ENCODE measurements at places on chromosomes 5 and 9.

DNA sequence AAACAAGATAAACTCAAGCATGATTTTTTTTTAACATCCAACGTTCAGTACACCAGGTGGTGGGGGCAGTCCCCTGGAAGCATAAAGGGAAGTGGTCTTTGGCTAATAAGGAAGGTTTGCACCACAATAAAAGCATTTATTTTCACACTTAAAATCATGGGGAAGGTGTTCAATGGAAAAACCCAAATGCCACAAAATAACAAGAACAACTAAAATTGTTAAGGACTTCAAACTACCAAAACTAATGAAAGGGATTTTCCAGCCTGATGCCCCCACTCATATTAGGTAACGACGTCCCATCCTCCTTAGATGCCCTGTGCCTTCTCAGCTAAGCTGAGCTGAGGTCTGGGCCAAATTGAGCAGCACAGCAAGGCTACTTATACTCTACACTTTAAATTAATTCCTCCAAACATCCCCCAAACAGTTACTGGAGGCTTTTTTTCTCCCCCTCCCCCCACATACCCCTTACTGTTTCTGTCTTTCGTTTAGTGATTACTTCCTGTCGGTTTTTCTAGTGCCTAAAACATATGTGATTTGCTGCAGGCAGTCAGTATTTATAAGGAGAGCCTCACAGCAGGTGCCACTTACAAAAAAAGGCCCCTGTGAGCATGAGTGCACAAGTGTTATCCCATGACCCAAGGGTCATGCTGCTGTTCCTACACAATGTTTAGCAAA is 259.7 kb upstream of the ZNF608 start:
- no peak for DNase-seq

- DNase-seq: no peak
Measured at GRCh38 chr9:5452286-5452609, 1.9 kb downstream of the CD274 start.

DNA sequence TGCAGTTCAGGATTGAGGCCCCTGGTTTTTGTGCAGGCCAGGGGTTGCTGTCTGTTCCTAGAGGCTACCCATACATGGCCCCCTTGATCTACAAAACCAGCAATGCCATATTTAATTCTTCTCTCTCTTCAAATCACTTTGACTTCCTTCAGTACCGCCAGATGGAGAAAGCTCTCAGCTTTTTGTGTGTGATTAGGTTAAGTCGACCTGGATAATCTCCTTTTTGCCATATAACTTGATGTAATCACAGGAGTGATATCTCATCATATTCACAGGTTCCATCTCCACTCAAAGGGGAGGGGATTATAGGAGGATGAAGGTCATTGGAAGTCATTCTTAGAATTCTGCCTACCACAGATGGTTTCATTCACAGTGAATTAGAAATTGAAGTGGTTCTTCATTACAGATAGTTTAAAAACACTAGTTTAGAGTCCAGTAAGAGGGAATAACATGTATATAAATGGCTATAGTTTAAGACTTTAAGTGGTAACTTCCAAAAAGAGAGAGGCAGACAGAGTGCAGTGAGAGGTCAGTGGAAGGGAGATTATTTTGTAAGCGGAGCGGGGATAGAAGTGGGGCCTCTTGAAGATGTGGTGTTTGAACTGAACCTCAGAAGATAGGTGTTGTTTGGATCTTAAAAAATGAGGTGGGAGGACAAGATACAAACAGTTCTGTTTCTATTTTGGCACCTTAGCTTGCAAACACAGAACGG is 85.9 kb downstream of the GALNT10 start:
- no peak for DNase-seq

DNA sequence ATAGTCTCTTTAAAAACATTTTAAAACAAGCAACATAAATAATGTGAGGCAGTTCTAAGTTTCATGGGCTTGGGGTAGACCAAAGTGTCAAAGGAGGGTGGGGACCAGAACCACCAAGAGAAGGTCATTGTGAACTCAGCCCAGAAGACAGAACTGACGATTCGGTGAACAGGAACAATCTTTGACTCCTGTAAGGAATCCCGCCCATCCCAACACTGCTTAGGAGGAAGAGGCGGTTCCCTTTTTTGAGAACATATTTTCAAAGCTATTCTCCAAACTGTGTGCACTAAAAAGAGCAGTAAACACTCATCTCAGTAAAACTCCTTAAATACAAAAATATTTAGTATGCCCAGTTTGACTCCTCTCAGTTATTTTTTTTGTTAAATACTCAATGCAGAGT is 176.5 kb upstream of the TLE4 start:
- DNase-seq: no peak

DNA sequence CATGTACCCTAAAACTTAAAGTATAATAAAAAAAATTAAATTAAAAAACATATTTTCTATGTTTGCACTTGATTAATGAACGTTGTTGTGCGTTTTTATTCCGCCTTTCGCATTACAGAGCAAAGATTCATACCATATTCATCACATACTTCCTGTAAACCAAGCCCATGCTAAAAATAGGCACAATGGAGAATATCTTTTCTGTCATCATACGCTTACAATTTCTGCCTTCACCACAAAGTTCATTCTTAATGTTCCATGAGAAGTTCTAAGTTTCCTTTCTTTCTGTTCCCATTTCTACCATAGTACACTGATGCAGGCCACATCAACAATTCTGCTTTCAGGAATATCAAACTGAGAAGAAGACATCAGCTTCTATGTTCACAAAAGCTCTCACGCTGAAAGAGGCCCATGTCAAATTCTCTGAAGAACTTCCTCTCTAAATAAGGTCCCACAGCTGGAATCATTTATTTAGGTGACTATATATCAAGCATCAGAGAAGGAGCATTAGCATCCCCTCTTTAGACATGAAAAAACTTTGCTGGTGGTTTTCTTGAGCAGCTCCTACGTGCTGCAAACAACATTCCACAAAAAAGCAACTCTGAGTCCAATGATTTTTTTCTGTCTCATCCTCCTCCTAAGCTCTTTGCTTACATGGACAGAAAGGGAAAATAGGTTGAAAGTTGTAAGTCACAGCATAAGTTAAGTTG is 456.4 kb downstream of the CDH10 start:
- DNase-seq: no peak

- peak; percentile 76 for DNase-seq
Measured at GRCh38 chr9:38687389-38687842, 32.5 kb downstream of the FAM240B start.

GRCh38 chr5:37847978-37848425 is 8.2 kb upstream of the GDNF start:
- DNase-seq: no peak

DNA sequence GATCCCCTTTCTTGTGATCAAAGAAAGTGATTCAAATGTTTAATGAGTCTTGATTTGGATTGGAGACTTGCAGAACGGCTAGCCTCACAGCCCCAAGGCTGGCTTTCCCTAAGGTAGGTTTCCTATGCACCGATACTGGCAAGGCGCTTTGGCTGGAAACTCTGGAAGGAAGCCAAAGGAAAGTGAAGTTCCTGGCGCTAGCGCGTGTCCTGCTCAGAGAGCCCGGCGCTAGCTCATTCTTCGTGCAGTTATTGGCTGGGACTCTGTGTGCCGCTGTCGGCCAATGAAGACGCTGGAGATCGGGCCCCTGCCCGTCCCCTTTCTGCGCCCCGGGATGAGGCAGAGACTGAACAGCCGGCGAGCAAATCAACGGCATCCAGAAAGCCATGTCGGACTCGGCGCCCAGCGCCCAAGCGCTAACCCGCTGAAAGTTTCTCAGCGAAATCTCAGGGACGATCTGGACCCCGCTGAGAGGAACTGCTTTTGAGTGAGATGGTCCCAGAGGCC is at the start of gene PCDHGC3:
PCDHGC3 (plus strand) TSS at position 342 of the 507 bp plus-strand sequence; CDS start at position 493, 151 bp downstream.
- peak; percentile 94 for DNase-seq

- DNase-seq: no peak
Measured at GRCh38 chr5:137488516-137488915, 10.6 kb downstream of the SPOCK1 start.

DNA sequence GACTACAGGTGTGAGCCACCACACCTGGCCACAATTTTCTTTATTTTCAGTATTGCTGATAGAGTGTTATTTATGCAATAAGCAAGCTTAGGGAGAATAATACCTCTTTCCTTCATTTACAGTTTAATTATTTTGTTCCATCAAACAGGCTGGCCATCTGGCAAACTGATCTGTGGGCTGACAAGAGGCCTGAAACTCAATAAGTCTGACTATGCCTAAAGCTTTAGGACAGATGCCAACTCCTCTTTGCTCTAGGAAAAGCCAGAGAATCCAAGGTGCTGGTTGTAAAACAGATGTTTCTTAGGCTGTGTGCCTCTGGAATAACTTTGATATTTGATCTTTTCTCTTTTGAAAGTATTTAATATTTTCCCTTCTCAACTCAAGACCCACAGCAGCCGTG is 98.4 kb downstream of the TARS1 start:
- no peak for DNase-seq

DNA sequence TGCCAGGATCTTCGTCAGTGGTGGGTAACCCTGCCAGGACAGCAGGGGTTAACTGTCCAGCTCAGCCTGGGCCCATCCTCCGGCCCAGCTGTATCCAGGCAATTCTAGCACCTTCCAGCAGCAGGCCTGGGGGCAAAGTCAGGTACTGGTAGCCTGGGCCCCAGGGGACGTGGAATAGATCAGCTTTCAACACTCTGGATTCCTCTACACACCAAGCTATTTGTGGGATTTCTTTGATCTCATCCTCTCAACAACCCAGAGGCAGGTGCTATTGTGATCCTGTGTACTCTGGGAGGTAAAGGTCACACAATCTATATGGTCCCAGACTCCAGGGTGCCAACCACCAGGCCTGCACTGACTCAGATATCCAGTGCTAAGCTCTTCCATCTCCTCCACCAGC is 8.7 kb upstream of the SPOUT1 start:
- DNase-seq: no peak

GRCh38 chr9:70125621-70126263 is 82.1 kb downstream of the MAMDC2 start:
- DNase-seq: no peak

GRCh38 chr5:127412698-127413097 is 104.7 kb upstream of the PRRC1 start:
- no peak for DNase-seq

DNA sequence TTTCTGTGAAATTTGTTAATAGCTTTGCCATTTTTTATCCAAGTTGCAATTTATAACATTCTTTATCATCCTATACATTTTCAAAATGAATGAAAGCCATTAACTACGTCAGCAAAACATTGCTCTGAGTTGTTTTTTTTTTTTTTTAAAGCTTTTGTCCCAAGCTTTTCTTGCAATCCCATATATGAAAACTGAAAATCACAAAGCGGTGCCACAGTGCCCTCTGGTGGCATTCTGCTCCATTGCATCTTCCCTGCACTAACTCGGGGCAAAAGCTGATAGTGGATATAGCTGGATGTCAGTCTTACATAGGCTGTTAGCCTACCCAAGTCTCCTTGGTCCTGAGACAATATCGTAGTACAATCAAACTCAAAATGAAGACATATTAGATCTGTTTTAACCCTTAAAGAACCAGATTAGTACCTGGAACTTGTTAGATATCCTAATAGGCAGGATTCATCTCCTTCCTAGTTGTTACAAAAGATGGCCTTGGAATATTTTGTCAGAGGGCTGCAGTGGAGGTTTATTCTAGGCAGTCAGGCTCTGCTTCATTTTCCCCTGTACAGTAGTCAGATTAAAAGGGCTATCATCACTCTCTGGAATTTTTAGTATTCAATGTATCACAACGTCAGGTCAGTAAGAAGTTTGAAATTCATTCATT is 669.9 kb downstream of the PTPRD start:
- DNase-seq: peak; percentile 58

- DNase-seq: no peak
Measured at GRCh38 chr5:117999939-118000549, 988.3 kb downstream of the DTWD2 start.

- DNase-seq: no peak
Measured at GRCh38 chr9:25562101-25562500, 116.1 kb downstream of the TUSC1 start.

GRCh38 chr9:115250621-115251032 is 132.7 kb upstream of the TNC start:
- peak; percentile 43 for DNase-seq

GRCh38 chr9:9679433-9679832 is 933.4 kb downstream of the PTPRD start:
- DNase-seq: no peak

- no peak for DNase-seq
Measured at GRCh38 chr5:122412966-122413365, 100.9 kb downstream of the SNCAIP start.

GRCh38 chr5:146644831-146645230 is 128.8 kb upstream of the GPR151 start:
- no peak for DNase-seq

GRCh38 chr9:19387317-19387716 is 7.3 kb upstream of the RPS6 start:
- DNase-seq: no peak

- peak; percentile 1 for DNase-seq
Measured at GRCh38 chr5:39543335-39543734, 118.6 kb upstream of the DAB2 start.
